Stimulated activated CD8-positive, alpha-beta memory T cell treated with anti-CD3 and anti-CD28 coated beads, Interleukin-15, amount 100 ng/mL, for 1 hour (primary cell): ENCODE measurements at places on chromosomes 5 and 9.

DNA sequence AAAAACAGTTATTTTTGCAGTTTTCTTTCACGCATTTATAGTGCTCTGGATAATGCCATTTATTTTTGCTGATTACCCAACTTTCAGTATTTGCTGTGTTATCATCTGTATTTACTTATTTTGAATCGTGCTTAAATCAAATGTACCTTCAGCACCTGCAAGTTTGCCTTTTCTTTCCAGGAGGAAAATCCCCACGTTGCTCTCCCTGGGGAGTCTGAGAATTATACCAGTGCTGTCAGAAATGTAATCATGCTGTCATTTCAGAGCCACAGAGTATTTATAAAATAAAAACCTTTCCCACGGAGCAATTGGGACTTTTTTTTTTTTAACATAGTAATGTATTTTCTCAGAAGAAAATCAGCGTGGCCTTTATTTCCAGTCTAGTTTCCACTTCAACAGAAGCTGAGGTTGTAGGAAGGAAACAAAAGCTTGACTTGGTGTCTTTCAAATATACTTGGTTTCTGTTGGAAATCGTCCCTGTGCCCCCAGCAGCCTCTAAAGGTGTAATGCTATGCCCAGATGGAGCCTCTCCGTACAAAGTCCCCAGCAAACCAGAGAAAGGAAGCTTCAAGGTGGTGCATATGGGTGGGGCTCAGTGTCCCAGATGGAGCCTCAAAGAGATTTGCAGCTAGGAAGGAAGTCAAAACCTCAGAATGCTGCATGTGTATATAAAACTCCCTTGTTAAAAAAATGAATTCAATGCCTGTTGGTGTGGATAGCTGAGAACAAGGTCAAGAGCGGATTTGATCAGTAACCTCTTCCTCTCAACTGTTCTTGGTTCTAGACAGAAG is 2.1 kb downstream of the GPR150 start:
- DNase-seq = no peak

GRCh38 chr5:66779528-66779927 is 183.3 kb downstream of the MAST4 start:
- no peak for DNase-seq

- no peak for DNase-seq
These were observed 47.3 kb downstream of the MEGF10 start for GRCh38 chr5:127337876-127338275.

- DNase-seq = no peak
These were observed 103.1 kb upstream of the TXNDC8 start for GRCh38 chr9:110440796-110441195.

DNA sequence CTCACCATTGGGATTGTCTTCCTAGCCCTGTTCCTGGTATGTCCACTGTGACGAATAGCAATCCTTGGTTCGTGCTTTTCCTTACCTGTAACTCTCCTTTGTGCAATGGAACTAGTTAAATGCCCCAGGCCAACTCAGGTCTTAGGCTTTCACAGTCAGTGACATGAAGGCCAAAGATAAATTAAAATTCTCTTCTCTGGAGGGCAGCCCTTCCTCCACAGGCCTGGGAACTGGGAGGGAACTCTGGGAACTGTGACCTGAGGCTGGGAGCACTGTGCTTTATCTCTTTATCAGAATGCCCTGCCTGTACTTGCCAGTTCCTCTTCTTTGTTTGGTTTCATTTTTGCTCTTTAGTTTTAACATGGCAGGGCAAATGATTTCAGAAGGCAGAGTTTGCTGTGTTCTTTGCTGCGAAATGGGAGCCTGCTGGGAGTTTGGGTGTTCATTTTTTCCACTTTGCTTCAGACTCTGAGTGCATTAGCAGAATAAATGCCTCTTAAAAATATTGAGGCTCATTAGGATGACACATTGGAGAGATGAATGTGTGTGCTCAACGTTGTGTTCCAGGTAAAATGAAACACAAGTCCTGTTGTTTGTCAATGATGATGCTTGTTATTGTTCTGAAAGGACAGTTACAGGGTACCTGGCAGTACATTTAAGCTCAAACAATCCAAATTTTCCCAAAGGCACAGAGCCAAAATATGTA is 118.1 kb downstream of the NUDT12 start:
- DNase-seq = no peak

GRCh38 chr9:112575107-112575506 is 88.5 kb downstream of the KIAA1958 start:
- DNase-seq = no peak

DNA sequence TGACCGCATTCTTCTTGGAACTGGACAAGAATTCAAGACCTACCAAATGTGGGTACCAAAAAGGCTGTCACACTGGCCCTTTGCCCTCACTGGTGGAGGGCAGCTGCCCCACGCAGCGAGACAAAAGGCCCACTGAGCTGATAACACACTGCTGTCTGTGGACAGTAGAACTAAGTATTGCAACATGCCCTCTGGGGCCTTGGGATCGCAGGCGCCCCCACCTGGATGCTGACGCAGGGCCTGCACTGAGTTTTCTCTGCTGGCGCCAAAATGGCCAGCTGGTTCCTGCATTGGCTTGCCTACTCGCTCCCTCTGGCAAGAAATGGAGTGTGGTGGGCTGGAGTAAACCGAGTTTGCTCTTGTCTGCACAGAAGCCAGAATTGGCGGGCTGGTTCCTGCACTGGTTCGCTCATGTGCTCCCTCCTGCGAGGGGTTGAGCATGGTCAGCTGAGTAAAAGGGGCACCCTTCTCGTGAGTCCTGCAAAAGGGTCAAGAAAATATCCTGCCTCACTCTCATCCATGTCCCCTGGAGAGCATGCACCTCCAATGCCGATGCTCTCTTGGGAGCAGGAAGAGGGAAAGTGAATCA is 55.7 kb downstream of the NXNL2 start:
- DNase-seq = no peak

GRCh38 chr9:133384736-133385321 is 8.7 kb downstream of the STKLD1 start:
- DNase-seq = no peak

GRCh38 chr9:129923589-129923988 is 88.3 kb downstream of the USP20 start:
- DNase-seq = no peak

GRCh38 chr5:13510616-13511015 is 433.9 kb downstream of the DNAH5 start:
- no peak for DNase-seq

- DNase-seq = no peak
These were observed 92.6 kb upstream of the LMX1B start for GRCh38 chr9:126521089-126521488.

DNA sequence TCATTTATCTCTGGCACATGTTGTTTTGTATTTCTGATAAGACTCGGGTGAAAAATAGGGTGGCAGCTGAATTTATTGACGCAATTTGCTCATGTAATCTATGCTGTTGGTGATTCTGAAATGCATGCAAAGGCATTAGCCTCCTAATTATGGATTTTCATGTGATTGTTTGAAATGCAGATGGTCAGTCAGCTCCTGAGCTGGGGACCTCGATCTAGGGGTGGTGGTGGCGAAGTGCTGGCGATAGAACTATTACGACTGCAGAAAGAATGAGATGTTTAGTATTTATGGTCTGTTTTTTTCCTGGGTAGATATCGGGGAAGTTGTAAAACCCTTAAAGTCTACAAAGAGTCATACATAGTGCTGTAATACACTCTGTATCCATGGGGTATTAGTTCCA is 88.6 kb downstream of the SLC28A3 start:
- no peak for DNase-seq

DNA sequence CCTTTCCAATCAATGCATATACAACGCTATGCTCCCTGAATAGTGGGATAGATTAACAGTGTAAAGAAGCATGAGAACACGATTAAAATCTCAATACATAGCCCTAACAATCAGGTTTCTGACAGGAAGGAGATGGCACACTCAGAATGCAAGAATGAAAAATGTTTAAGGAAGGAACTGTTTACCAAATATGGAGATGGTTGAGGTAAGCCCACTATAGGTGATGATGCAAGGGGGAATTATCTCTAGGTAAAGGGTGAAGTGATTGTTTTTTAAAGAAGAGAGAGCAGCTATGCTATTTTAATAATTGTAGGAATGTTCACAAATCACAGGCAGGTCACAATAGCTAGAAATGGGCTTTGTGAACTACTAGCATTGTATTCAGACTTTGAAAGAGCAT is 302.4 kb downstream of the CHSY3 start:
- no peak for DNase-seq

DNA sequence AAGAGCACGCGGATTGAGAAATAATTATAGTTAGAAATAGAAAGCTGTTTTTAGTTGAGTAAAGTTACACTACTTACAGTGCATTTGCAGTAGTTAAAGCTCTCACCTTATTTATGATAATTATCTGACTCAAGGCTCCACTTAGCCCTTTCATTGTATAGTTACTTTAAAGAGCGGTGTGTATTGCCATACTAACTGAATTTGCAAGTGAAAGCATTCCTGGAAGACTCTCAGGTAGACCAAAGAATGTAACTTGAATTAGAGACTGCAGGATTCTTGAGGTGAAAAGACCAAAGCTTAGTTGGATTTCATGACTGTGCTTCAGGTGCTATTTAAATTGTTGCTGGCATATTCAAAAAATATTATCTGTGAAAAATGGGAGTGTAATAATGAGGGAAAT is 4.2 kb upstream of the RASA1 start:
- DNase-seq = no peak

- no peak for DNase-seq
These were observed 519.6 kb downstream of the CTNND2 start for GRCh38 chr5:11384441-11385250.

DNA sequence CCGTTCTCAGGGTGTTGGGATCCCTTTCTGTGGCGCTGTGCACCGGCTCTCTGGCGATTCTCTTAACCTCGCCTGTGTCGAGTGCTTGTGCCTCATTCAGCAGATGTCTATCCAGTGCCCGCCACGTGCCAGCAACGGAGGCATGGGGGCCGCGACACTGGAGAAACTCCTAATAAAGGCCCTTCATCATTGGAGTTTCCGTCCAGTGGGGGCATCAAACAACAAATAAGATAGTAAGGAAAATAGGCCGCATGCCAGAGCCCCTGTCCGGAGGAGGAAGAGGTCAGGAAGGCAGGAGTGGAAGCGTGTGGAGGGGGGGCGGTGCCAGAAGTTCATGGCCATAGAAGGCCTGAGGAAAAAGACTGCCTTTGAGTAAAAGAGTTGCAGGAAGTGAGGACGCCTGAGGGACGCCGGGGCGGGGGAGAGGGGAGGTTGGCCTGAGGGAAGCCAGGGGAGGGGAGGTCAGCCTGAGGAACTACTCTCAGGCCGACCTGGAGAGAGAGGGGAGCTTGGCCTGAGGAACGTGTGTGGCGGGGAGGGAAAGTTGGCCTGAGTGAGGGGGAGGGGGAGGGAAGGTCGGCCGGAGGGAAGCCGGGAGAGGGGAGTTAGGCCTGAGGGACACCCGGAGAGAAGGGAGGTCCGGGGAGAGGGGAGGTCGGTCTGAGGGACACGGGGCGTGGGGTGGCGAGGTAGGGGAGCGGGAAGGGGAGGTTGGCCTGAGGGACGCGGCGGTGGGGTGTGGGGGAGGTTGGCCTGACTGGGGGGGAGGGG is 82.2 kb downstream of the CACNA1B start:
- DNase-seq = no peak

DNA sequence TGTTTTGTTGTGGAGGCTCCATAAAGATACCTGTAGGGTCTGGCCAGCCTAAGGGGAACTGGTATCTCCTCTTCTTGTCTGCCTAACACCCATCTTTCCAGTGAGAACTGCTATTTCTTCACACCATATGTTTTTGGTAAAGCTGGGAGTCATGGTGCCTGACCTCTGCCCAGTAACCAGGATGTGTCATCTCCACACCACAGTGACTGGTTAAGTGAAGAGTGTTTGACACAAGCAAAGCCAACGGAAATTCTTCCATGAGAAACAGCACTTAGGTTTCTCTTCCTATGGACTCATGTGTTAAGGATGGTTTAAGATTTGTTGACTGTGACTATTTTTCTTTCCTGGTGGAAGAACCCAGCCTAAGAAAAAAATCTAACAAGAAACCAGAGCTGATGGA is 111.5 kb downstream of the HTR4 start:
- no peak for DNase-seq

- no peak for DNase-seq
These were observed 445.4 kb downstream of the ZNF608 start for GRCh38 chr5:124300815-124301621.

- DNase-seq = no peak
These were observed 75.7 kb upstream of the NFIB start for GRCh38 chr9:14389657-14390056.

DNA sequence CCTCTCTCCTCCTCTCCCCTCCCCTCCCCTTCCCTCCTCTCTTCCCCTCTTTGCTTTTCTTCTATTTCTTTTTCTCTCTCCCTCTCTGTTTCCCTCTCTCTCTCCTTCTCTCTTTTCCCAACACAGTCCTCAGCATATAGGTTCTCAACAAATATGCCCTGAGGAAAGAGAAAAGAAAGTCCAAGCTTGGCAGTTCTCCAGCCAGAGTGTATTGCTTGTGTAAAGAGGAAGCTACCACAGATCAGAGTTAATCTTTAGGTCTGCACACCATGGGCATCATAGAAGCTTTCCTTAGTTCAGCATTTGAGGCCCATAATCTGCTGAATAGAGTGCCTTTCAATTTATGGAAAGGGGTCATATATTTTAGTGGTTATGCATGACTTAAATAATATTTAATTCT is 382.8 kb upstream of the WWC1 start:
- DNase-seq = no peak
